ENCODE measurements at places on chromosomes 11 and 22.
A peak's percentile ranks its signal among the peaks of the same experiment; 100 is the strongest.

GRCh38 chr22:41415554-41415953 lies 31.0 kb downstream of the TOB2 start:
- no peak for DNase-seq

DNA sequence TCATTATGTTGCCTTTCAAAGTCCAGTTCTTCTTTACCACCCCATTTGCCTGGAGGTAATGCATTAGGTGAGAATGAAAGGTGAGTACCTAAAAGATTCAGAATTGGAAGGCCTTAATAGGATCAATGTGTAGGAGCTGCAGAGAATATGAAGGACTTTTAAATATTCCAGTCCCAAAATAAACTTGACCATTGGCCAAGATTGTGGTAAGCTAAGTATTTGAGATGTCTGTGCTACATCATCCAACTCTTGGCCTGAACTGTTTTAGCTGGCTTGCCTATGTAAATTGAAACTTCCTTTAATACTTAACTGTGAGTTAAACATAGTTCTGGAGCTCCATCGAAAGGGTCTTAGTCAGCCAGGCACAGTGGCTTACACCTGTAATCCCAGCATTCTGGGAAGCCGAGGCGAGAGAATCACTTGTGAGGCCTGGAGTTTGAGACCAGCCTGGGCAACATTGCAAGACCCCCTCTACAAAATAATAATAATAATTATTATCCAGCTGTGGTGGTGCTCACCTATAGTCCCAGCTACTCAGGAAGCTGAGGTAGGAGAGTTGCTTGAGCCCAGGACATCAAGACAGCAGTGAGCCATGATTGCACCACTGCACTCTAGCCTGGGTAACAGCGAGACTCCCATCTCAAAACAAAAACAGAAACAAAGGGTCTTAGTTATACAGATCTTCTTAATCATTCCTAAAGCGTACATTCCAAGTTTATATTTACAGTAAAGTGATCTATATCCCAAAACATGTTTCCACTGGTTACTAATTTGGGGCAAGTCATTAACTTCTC lies 29.8 kb downstream of the MTMR3 start:
- peak; percentile 85 for DNase-seq

DNA sequence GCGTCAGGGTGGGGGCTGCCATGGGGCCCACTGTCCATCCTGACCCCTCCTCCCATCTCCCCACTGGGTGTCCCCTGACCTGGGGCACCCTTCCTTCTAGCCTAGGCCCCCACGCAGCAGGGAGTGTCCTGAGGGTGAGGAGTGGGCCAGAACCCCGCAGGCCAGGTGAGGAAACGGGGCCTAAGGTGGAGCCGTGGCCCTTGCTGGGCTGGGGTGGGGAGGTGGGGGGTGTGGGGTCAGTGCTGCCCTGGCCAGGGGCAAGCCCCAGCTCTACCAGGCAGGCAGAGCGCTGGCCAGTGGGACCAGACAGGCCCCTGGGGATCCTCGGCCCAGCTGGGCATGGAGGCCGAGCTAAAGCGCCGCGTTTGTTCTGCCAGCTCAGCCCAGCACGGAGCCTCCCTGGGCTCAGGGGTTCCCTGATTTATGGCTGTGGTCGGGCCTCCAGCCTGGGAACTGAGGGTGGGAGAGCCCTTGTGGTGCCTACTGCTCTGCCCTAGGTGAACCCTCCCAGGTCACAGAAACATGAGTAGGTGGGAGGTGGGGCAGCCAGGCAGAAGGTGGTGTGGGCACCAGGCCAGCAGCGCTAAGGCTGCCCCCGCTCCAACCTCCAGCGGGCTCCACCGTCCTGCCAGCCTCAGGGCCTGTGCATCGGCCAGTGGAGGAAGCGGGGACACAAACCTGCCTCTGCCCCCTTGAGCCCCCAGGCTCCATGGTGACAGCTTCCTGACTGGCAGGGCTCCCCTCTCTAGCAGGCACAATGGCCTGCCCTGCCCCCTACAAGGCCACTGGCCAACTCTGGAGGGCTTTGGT lies 22.4 kb downstream of the TRMU start:
- DNase-seq, result no peak

DNA sequence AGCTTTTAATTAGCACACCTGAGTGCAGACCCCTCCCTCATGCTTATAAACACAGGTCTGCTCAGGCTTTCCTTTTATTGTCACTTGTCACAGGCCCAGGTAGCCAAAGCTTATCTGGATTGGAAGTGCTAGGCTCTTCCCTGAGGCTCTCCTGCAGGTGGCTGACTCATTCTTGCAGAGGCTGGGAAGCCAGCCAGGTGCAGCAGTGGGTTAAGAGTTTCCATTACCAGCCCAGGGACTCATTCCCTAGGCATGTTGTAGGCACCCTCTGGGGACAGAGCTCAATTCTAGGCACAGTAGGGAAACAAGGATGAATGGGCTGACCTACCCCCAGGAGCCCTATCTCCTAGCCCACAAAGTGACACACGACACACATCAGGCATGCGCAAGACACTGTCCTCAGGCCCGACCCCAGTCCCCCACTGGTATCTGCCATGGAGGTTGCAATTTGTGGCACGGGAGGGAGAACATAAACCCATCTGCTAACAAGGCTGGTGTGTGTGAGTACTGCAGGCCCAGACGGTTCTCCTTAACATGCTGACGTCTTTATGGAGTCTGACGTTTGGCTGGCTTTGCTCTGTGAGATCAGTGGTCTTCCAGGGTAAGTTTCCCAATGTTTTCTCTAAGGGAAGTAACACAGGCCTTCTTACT lies 94.2 kb downstream of the ABTB2 start:
- DNase-seq, result peak; percentile 26

- DNase-seq, result no peak
These were observed at the start of gene XKR3 for GRCh38 chr22:16824716-16825687. Gene XKR3 (minus strand): TSS chr22:16825411. CDS start chr22:16808073, 17,338 bp downstream.

DNA sequence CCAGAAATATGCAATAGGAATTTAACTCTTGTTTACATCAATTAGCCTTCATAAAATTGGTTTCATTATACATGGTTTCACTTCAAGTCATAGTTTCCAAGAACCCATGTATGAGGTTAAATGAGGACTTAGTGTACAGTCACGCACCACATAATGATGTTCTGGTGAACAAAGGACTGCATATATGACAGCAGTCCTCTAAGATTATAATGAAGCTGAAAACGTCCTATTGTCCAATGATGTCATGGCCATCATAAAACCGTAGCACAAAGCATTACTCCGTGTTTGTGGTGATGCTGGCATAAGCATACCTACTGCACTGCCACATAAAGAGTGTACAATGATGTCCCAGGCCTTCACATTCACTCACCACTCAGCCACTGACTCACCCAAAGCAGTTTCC lies 31.1 kb downstream of the SMCO4 start:
- DNase-seq, result no peak

- no peak for DNase-seq
These were observed 133.5 kb downstream of the MYO18B start for GRCh38 chr22:25875461-25875860.

- DNase-seq, result peak; percentile 47
These were observed 9.3 kb upstream of the GLB1L3 start for GRCh38 chr11:134266841-134267251.

- DNase-seq, result no peak
These were observed 244.2 kb downstream of the NTM start for GRCh38 chr11:131614631-131615030.

DNA sequence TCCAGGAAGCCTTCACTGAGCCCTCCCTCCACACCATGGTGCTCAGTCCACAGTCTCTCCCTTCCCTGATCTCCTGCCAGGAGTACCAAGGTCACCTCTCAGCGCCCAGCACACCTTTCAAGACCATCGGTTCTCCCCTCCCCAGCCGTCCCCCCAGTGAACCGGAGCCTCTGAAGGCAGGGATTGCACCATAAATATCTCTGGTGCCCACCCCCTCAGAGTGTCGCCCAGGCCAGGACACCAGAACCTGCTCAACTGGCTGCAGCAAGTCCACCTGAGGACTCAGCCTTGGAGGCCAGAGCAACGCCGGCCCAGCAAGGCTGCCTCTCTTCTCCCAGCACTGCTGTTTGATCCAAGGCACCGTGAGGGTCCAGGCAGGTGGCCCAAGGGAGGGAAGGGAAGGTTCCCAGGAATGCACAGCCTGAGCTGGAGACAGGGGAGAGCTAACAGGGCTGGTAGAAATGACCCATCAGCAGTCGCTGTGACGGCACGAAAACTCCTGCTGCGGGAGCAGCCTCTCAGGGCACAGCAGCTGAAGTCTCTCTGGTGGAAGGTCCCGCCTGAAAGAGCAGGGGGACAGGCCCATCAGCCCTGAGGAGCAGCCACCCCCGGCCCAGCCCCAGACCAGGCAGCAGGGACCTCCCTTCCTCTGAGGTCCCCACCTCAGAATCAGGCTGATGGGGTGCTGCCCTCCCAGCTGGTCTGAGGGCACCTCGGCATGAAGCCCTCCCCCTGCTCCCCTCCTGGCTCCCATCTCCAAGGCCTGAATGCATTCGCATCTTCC lies 80.3 kb downstream of the BUD13 start:
- no peak for DNase-seq

DNA sequence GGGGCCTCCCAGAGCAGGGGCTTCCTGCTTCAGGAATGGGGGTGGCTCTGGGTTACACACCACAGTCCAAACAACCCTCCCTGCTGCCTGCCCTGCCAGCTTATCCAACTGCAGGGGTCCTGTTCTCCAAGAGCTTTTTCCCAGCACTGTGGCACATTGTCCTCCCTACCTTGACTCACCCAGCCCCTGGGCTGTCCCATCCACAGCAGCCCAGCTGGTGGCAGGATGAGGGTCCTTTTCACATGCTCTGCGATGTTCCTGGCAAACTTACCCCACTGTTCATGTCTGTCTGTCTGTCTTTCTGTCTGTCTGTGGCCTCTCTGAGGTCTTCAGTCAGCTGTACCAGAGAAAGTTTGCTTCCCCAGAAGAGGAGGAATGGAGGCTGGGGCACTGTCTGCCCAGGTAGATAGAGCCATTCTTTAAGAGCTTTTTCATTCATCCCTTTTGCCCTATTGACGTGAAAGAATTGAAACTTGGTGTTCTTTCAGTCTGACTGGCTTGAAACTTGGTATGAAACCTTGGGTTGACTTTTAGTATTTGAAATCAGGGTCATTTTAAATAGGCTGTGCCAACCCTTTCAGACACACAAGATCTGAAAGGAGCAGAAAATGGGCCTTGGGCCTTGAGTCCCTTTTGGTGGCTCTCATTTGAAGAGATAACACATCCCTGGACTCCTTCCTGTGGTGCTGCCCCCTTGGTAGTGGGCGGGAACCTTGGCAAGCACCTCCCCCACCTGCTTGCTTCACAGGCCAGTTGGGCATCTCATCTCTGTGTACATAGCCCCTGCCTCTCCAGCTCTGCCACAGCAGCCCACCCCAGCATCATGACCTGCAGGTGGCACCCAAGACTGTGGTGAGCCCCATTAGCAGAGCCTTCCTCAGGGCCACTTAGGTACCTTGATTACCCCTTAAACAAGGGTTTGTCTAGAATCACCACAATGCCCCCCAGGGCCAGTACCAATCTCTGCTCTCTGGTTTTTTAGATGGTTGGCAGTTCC lies 74.6 kb upstream of the SUSD2 start:
- DNase-seq, result no peak

GRCh38 chr11:72179804-72180396 lies 12.0 kb upstream of the FOLR1 start:
- no peak for DNase-seq

- no peak for DNase-seq
These were observed 1487.0 kb downstream of the LRRC4C start for GRCh38 chr11:39972461-39972860.

- no peak for DNase-seq
These were observed 64.7 kb upstream of the VPREB1 start for GRCh38 chr22:22179858-22180257.

GRCh38 chr11:26761361-26761809 lies 39.5 kb upstream of the SLC5A12 start:
- no peak for DNase-seq

GRCh38 chr11:61728940-61729219 lies 23.6 kb upstream of the MYRF start:
- DNase-seq, result peak; percentile 4

GRCh38 chr11:125950696-125951651 lies 5.1 kb downstream of the VSIG10L2 start:
- no peak for DNase-seq

GRCh38 chr11:76030968-76031590 lies 175.2 kb downstream of the WNT11 start:
- DNase-seq, result no peak

GRCh38 chr11:130202818-130203689 lies 43.5 kb downstream of the ST14 start:
- no peak for DNase-seq

- no peak for DNase-seq
These were observed 571.4 kb downstream of the MIAT start for GRCh38 chr22:27228771-27229170.

DNA sequence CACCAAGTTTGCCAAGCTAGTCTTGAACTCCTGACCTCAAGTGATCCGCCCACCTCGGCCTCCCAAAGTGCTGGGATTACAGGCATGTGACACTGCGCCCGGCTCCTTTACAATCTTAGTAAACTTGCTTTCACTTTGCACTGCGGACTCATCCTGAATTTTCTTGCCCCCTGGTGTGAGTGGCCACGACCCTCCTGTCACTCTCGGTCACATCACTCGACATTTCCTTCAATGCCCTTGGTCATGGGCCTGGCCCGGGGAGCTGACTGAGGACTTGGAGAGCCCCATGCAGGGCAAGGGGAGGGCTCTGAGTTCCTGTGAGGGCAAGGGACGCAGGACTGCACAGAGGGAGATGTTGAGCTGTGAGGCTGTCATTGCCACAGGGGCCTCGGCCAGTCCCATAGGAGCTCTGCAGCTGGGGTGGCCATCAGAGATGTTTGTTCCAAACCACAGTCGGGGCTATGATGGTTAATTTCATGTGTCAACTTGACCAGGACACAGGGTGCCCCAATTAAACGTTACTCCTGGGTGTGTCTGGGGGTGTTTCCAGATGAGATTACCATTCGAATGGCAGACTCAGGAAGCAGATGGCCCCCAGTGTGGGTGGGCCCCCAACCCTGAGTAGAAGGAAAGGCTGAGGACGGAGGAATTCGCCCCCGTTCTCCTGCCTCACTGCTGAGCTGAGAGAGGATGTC lies 21.2 kb downstream of the A4GALT start:
- no peak for DNase-seq

GRCh38 chr11:104956528-104956927 lies 11.8 kb downstream of the CASP4 start:
- no peak for DNase-seq

- DNase-seq, result no peak
These were observed at the start of gene ADAMTS15 for GRCh38 chr11:130448416-130449309. Gene ADAMTS15 (plus strand): TSS chr11:130448645. CDS start chr11:130448974, 329 bp downstream.

DNA sequence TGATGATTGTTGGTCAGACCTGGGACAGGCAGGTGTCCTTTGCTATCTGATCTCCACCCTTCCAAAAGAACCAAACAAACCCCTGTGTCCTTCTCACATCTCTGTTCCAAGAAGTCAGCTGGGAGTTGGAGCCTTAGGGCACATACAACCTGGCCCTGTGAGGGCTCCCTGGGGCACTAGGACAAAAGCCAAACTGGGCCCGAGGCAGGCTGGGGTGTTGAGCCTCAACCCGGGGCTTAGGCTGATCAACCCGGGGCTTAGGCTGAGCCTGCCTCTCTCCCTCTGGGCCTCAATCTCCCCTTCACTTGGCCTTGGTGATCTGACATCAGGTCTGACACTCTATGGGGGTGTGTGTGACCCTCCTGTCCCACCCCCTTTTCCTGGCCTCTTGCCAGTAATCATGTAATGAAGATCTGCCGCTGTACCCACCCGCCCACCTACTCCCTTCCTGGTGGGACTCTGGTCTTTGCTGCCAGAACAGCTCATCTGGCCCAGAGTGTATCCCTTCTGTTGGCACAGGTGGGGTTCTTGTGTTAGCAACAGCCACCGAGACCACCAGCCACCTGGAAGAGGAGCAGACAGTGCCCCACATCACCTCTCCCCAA lies 22.8 kb upstream of the UVRAG start:
- DNase-seq, result no peak

Data from AG04450 (cell line).